ENCODE measurements at places on chromosomes 11 and 22. TPM values are rescaled to one million over a fixed set of nuclear protein-coding genes. Genes with fewer than 3 reads are reported as not detected.

- no peak overlapping the region for H3K27ac ChIP-seq
- H3K4me1 ChIP-seq, result peaks cover 75% of the 10 kb centered on the region
- H3K36me3 ChIP-seq, result no peaks in the 10 kb centered on the region
- H3K4me3 ChIP-seq, result no peak overlapping the region
These were observed 98.1 kb downstream of the TEAD1 start for GRCh38 chr11:12772324-12772723.

- H3K27me3 ChIP-seq, result no peaks in the 10 kb centered on the region
- H3K36me3 ChIP-seq, result no peaks in the 10 kb centered on the region
- H3K4me3 ChIP-seq, result peak overlapping the region; percentile 54
- no peak for DNase-seq
These were observed 626 bp downstream of the TRIM22 start for GRCh38 chr11:5690216-5690615.

DNA sequence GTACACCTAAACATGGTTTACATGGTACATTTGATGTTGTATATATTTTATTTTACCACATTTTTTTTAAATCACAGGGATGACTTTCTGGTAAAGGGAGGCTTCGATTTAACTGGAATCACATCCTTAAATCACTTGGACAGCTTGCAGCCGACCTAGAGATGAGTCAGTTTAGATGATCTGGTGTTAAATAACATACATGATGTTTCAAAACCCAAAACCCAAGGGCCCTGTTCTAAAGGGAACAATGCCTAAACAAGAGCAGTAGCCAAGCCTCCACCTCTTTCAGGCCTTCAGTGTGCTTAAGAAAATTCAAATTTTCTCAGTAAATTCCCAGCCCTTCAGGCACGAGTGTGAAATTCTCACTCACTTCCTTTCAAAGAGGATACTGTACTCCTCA is 108.8 kb downstream of the WT1 start:
- no peak for DNase-seq
- no peaks in the 10 kb centered on the region for H3K36me3 ChIP-seq
- H3K27me3 ChIP-seq, result no peaks in the 10 kb centered on the region
- no peak overlapping the region for H3K27ac ChIP-seq
- no peaks in the 10 kb centered on the region for H3K4me1 ChIP-seq
- no peak overlapping the region for H3K4me3 ChIP-seq

GRCh38 chr11:122813176-122813893 is 25.0 kb upstream of the CRTAM start:
- H3K36me3 ChIP-seq, result no peaks in the 10 kb centered on the region
- no peak overlapping the region for H3K27ac ChIP-seq
- no peaks in the 10 kb centered on the region for H3K27me3 ChIP-seq
- DNase-seq, result no peak
- no peak overlapping the region for H3K4me3 ChIP-seq

- no peak for DNase-seq
- H3K36me3 ChIP-seq, result no peaks in the 10 kb centered on the region
- no peak overlapping the region for H3K27ac ChIP-seq
- no peak overlapping the region for H3K4me3 ChIP-seq
These were observed 266.7 kb upstream of the CTSC start for GRCh38 chr11:88604260-88604659.

The DDT gene
- 167 TPM for total RNA-seq

DNA sequence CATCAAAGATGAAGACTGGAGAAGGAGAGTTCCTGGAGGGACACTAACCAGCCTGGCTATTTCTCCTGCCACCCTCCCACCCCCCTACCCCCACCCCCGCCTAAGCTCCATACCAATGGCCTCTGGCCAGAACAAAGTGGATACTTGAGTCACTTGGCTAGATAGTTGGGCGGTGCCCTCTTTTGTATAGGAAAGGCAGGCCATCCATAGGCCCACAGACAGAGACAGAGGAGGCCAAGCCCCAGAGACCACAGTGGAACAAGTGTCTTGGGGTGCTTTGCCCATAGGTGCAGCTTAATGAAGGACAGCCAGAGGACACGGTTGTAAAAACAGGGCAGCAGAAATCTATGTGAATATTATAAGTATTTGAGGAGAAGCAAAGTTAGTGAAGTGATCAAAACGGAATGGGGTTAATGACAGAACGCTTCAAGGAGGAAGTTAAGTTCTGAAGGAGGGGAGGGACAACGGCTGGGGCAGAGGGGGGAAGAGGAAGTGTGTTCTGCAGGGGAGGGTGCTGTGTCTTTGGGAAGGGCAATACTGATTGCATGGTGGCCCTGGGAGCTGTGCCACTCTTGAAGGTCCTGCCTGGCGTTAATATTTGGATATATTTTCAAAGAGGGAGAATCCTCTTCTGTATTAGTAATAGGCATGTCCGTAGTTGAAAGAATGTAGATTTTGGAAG is 32.7 kb downstream of the FLI1 start:
- H3K27ac ChIP-seq, result peak overlapping the region; percentile 54
- H3K36me3 ChIP-seq, result no peaks in the 10 kb centered on the region
- no peaks in the 10 kb centered on the region for H3K27me3 ChIP-seq
- H3K4me1 ChIP-seq, result peaks cover 47% of the 10 kb centered on the region
- no peak overlapping the region for H3K4me3 ChIP-seq

DNA sequence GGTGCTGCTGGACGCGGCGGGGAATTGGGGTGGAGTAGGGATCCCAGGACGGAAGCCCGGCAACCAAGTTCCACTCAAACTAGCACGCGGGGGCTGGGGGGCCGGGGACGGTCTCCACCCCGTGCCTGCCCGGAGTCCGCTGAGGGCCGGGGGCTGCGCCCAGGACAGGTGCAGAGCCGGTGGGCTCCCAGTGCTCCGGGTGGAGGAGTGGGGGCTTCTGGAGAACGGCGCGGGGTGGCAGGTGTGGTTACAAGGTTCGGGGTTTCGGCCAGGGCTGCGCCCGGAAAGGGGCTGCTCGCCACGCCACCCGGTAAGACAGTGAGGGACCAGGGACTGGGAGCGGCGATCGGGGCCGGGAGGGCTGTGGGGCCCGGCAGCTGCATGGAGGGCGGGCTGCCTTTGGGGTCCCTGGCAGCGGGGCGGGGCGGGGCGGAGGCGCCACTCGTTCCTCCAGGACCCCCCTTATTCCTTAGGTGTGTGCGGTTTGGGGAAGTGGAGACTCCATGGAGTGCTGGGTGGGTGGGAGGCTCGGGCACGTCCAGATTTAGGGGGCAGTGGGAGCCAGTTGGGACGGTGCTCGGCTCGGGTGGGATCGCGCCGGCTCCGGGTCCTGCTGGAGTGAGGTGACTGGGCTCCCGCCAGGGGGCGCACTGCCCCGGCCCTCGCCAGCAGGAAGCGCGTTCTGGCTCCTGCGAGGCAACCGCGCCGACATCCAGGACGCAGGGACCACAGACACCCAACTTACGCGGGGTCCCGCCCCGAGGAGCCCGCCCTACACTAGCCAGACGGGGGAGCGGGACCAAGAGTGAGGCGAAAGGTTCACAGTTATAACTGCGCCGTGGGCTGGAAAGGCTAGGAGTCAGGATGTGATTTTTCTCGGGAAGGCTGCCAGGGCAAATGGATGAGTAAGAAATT is 868 bp downstream of the TSPAN18 start:
- DNase-seq, result peak; percentile 63
- H3K27ac ChIP-seq, result no peak overlapping the region
- peak overlapping the region; percentile 75 for H3K4me3 ChIP-seq
- H3K4me1 ChIP-seq, result peaks cover 24% of the 10 kb centered on the region
- no peaks in the 10 kb centered on the region for H3K36me3 ChIP-seq

GRCh38 chr11:129331871-129332274 is 43.8 kb upstream of the BARX2 start:
- no peaks in the 10 kb centered on the region for H3K4me1 ChIP-seq
- H3K27me3 ChIP-seq, result no peaks in the 10 kb centered on the region
- DNase-seq, result peak; percentile 71
- H3K4me3 ChIP-seq, result no peak overlapping the region

The DRG1 gene
- 86.7 TPM for total RNA-seq

The ELFN2 gene
- total RNA-seq, result 2.7 TPM

Measured in tibial nerve (tissue), 4 donors.